CD4-positive, alpha-beta T cell treated with Interferon gamma for 1 hour (primary cell): ENCODE measurements at places on chromosomes 4 and X.

DNA sequence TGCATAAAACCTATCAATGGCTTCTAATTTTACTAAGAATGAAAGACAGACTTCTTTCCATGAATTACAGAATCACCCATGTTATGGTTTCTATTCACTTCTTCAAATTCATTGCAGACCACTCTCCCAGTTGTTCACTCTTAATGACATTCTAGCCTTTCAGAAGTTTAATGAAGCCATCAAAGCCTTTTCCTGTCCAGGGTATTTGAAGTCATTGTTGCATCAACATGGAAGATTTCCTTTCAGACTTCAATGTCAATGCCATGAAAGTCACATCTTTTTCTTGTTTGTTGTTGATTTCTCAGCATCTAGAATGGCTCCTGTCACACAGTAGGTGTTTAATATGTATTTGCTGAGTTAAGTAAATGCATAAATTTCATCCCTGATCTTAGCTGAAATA lies 48.1 kb upstream of the ARSJ start:
- DNase-seq = no peak

GRCh38 chrX:574830-575229 lies 55.8 kb upstream of the SHOX start:
- DNase-seq = no peak

- no peak for DNase-seq
These were observed 37.7 kb downstream of the ADAMTS3 start for GRCh38 chr4:72531322-72531721.

DNA sequence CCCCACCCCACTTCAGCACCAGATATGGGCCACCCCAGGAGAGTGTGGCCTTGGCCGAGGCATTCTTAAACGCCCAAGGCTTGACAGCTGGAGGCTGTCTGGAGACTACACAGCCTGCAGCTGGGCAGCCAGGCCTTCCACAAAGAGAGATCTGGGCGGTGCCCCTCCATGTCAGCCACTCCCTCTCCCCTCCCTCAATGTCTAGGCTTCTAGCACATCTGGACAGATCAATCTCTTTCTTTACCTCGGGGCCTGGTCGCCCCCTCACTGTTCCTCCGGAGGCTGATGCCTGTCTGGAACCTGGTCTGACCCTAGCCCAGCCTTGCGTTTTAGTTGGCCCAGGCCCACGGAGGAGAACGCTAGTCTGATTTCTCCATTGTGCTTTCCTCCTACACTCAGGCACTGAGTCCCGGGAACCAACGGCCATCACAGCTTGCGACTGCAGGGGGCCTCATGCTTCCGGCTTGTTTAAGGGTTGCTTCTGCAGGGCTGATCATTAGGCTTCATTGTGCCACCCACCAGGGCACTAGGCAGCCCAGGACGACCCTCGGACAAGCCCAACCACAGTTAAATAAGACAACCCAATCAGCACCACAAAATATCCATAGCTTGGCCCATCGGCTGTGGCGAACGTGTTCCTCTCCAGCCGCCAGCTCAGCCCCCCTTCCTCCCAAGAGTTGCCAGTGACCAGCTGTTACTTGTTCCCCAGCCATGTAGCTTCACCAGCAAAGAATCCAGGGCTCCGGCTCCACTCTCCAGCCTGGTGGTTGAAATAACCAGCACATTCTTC lies 200.6 kb downstream of the BCOR start:
- no peak for DNase-seq

GRCh38 chr4:140102421-140102820 lies 51.6 kb downstream of the MAML3 start:
- no peak for DNase-seq

GRCh38 chr4:107718351-107718965 lies 1.6 kb downstream of the PAPSS1 start:
- DNase-seq = no peak

DNA sequence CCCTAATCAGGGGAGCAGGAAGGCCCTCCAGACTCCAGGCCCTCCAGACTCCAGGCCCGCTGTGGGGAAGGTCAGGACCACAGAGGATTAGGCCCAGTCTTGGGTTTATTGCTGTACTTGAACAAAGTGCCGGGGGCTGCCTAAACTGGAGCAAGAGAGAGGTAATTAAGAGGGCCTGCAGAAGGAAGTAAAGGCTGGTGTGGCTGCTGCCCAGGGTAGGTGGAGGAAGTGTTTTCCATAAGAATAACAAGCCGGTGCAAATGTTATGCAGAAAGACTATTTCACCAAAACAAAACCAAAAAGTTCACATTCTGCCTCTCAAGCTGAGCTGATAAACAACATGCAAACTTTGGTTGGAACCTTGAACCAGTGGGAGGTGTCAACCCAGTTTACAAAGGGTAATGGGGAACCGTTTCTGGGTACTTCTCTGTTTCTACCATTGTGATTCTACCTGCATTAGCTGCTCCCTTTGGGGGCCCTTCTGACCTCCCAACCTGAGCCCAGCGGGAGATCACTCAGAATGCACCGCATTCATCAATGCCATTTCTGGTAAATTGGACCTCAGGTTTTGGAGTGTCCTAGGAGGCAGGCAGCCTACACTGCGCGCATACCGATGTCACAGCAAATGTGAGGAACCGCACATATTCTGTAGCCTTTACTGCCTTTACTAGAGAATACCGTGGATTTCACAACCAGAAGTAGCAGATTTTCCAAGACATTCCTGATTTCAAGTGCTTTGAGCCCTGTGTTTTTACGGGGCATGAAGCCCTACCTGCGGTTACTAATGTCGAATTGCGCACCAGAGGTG lies 59.7 kb upstream of the BCOR start:
- DNase-seq = no peak

DNA sequence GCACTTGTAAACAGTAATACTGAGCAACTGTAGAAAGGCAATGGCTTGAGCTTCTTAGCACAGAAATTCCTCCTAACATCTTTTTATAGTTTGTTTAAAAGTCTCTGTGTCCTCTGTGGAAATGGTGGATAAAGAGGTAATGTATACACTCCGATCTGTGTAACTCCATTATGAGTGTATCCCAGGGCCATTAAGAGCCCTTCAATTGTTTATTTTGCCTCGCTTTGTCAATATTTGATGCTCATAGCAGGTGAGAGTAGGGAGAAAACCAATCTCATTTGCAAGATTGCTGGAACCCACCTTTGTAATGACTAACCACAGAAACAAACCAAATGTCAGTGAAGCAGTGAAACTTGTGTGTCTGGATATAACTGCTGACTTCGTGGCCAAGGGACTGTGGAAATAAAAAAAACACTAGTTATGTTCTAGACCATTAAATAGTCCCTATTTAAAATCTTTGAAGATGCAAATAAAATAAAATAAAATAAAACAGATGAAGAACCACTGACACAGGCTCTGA lies 598.2 kb upstream of the BOD1L1 start:
- no peak for DNase-seq

DNA sequence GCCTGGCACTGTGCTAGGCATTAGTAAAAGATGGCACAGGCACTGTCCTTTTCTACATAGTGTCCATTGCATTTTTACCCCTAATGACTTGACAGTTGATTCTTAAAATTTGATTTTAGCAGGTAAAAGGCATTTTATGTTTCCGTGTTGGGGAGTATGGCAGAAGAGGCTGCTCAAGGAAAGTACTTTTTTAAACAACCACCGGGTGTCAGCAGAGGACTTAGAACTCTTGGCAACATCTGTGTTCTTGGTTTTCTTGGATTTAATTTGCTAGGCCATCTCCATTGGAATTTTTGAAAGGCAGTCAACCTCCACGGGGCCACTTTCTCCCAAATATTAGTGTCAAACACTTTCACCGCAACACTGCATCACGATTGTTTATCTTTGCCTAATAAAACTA lies 102.9 kb downstream of the TSPAN7 start:
- DNase-seq = no peak
